ENCODE measurements at places on chromosomes 13 and 19.

- DNase-seq, result no peak
These were observed 14.8 kb downstream of the KCTD12 start for GRCh38 chr13:76871432-76871831.

GRCh38 chr19:56091066-56091490, 30.0 kb downstream of the ZNF787 start:
- DNase-seq, result no peak

GRCh38 chr19:58372311-58373133, 8.3 kb downstream of the ZNF837 start:
- DNase-seq, result no peak

DNA sequence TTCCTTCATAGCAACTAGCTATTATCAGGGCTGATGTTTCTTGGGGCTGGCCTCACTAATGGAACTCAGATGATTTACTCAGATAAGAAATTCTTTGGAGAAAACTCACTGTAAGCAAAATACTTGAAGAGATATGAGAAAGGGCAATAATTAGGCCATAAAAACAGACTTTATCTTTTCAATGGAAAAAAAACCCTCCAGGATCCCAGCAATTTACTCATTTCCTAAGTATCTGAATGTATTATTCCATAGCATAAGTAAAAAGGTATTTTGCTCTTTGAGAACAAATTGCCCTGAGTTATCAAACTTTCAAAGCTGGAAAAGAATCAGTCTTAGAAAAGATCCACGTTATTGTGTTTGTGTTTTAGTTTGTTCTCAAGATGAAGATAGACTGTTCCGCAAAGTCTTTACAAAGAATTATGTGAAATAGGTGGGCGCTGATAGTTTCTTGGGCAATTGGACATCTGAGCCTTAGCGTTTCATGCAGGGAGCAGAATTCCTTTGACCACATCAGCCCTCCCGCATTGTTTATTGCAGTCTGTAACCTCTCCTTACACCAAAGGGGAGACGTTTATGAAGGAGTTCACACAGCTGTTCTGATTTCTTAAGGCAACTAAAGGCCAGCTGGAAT, 29.1 kb upstream of the CSNK1A1L start:
- no peak for DNase-seq

DNA sequence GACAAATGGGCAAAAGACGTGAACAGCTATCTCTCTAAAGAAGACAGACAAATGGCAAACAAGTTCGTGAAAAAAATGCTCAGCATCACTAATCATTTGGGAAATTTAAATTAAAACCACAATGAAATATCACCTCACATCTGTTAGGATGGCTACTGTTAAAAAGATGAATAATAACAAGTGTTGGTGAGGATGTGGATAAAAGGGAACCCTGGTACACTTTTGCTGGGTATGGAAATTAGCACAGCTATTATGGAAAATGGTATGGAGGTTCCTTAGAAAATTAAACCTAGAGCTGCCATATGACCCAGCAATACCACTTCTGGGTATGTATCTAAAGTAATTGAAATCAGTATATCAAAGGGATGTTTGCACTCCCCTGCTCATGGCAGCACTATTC, 7.1 kb downstream of the CABP5 start:
- no peak for DNase-seq
